ENCODE measurements at places on chromosomes 5 and 9.

DNA sequence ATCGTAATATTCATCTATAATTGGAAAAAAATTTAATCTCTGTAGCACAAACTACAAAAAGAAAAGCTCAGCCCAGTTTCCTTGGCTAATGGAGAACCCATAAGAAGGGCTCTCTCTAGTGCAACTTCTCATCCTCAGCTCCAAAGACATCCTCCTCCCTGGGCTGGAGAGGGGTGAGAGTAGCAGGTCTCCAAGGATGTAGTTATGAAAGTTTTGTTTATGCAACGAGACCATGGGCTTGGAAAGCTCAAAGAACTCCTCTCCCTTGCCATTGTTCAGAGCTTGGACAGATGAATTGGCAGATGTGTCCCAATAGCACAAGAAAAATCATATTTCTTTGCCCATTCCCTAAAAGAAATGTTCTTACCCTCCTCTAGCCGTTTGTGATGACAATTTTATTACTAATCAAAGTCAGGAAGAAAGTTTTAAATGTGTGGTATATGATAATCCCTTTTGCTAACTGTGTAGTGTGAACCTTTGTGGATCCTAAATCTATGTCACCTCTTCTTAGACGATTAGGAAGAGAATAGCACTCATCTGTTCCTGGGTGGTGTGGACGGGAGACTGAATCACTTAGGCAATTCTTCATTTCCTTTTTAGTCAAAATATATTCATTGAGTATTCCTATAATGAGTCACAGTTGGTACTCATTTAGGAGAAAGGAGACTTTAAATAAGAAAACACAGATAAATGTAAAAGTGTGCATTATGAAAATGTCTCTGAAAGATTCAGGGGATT lies 52.2 kb downstream of the GARNL3 start:
- DNase-seq: no peak

- DNase-seq: no peak
Measured at GRCh38 chr5:58362135-58362534, 97.8 kb downstream of the PLK2 start.

DNA sequence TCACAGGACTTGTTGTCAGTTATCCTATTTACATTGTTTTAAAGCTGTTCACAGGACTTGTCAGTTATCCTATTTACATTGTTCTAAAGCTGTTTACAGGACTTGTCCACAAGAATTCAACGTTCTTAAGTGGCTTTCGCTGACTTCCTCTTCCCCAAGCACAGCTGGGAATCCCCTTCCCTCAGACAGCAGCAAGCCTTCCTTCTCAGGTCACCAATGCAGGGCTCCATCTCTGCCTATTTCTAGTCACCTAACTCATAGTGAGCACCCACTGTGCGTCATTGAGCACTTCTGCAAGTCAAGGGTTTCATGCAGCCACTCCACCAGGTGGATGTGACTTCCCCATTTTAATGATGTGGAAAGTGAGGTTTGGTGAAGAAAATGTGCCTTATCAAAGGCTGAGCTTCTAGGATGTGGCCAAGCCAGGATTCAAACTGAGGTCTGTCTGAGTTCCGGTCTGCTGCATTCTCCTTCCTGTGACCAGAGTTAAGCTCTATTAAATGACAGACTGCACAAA lies 109.8 kb upstream of the ZNF462 start:
- peak; percentile 13 for DNase-seq

- no peak for DNase-seq
Measured at GRCh38 chr5:97102010-97102470, 40.4 kb downstream of the LIX1 start.

DNA sequence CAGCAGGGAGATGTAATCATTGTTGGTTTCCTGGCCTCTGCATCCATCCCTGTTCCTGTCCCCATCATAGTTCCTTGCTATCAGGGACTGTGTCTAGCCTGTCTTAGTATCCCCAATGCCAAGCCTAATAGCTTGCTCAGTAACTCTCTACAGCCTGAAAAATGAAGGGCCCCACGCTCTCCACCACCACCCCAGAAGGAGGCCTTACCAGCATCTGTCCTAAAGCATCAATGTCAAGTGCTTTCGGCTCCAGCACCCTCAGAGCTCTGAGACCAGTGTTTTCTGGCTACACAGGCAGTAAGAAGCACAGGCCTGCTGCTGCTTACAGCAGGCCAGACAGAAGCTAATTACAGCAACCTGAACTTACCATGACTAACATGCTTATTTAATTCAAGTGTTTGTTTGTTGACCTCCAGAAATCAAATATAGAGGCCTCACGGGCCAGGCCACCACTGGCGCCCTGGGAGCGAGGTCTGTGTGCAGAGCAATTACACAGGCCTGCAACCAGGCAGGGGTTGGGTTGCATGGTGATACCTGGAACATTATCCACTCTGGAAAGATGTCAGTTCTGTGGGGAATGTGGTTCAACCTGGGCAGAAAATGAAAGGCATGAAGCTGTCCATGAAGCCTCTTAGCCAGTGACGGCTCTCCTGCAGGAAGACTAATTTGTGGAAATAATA lies 124.3 kb downstream of the SLC1A3 start:
- no peak for DNase-seq

DNA sequence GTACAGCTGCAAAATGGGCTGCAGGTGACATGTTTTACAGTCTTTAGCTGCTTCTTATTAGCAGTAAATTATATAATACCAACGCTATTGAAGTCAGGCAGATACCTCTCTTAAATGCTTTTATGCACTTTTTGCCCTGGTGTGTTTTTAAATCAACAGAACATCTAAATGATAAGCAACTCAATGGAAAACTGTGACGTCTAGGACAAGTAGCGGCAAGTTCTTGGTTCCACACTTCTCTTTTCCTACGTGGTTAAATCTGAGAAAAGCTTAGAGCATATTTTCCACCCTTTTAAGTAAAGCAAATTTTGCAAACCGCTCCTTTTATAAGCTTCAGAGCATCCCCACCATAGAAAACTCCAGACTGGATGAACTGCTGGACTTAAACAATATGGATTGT lies 58.1 kb downstream of the CEMIP2 start:
- DNase-seq: no peak

DNA sequence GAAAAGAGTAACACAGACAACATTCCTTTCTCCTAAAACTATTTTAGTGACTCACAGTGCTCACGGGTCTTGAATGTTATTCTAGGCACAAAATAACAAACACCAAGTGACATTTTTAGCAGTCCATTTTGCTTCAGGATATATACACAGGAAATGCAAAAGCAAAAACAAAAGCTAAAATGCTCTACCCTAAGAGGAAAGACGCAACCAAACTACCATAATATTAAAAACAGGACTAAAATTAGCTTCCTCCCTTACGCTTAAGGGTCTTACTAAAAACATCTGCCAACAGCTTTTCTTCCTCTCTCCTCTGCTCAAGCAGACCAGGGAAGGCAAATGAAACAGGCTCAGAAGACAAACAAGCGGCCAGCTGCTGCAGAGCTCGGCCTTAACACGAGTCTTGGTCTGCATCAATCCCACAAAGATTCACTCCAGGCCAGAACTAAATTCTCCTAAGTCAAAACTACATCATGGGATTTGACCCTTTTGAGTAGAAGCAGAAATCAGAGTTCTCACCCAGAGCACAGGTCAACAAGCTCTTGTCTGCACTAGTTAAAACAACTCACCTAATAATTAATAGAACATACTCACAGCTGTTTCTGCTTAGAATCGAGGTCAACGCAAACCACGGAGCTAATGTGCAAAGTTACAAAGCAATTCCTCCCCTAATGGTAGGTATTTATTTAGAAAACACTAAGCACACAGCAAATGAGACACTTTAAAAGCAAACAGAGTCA lies 62.3 kb downstream of the RAPGEF1 start:
- no peak for DNase-seq

GRCh38 chr5:9351546-9351945 lies 194.3 kb downstream of the SEMA5A start:
- DNase-seq: no peak

- no peak for DNase-seq
Measured at GRCh38 chr9:76374783-76375559, 19.3 kb downstream of the RFK start.

DNA sequence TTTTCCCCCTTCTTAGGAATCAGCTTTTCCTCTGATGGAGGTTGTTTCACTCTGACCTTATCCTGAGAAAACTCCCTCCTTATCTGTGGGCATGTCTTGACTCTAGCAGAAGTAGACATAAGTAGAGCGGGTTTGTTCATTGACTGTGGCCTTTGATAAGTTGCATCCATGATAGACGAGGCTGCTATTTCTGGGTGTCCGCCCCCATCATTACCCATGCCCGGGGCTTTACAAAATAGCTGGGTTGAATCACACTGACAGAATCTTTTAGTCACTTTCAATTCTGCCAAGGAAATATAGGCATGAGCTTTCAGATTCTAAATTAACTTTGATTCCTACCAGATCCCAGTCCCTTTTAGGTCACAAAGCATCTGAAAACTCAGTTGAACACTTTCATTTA lies 223.8 kb downstream of the SEC61B start:
- DNase-seq: no peak

DNA sequence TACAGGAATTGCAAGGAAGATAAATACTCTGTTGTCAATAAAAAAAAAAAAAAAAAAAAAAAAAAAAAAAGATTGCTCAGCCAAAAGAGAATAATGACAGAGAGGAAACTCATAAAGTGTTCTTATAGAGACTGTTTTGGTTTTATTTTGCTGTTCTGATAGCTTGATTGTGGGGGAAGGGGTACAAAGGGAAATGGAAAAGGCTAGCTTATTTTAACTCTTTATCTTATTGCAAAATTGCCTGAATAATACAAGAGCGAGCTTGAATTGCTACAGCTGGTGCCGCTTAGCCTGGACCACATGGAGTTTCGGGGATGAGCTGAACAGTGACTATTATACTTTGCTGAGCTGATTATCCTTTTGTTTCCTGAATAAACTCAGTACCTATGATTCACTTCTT lies 31.0 kb upstream of the SHISAL2B start:
- no peak for DNase-seq

DNA sequence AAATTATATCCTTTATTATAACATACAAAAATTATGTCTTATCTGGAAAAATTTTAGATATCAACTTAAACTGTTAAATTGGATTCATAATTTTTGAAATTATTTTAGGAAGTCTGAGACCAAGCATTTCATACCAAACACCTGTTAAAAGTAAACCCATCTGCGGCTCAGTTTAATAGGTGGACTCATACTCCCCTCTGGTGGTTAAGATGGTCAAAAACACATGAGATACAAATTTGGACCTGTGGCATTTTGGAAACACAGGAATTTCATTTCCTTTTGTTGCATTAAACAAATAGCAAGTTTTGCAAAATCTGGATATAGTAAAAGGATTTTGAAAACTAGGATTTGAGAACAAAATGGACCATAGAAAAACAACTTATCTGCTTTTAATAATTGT lies 53.7 kb downstream of the RGMB start:
- DNase-seq: no peak

- DNase-seq: no peak
Measured at GRCh38 chr5:52789851-52790250, 2.1 kb downstream of the ITGA1 start.

- peak; percentile 33 for DNase-seq
Measured at GRCh38 chr9:132885720-132886333, 7.1 kb downstream of the SPACA9 start.

DNA sequence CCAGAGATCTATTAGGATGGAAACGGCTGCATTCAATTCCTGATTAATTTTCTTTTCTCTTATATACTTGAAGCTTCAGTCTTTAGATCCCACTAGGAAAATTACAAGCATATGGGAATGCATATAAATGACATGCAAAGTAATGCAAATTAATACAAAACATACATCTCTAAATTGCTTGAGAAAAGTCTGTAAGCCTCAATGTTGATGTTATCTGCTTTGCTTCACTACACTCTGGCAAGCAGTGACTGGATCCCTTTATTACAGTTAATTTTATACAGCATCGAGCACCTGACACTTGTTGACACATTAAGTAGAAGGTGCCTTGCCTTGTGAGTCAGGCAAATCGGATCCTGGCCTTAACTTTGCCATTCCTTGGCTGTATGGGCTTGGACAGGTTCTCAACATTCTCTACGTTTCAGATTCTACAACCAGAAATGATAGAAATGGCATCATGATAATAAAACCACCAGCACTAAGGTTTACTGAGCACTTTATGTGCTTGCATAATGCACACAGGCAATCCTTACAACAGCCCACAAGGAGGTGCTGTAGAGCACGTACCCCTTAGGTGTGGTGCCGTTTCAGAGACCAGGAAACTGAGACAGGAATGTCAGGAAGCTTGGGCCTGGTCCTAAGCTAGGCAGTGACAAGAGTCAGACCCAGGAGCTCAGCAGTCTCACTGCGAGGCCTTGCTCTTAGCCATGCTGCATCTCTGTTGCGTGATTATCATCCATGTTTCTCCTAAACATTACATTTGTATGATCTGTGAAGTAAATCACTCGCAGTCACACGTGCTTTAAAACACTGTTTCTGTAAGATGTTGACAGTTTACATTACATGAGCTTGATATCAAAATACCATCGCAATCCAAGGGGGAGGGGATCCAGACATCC lies 2.7 kb downstream of the GCNT4 start:
- DNase-seq: no peak

DNA sequence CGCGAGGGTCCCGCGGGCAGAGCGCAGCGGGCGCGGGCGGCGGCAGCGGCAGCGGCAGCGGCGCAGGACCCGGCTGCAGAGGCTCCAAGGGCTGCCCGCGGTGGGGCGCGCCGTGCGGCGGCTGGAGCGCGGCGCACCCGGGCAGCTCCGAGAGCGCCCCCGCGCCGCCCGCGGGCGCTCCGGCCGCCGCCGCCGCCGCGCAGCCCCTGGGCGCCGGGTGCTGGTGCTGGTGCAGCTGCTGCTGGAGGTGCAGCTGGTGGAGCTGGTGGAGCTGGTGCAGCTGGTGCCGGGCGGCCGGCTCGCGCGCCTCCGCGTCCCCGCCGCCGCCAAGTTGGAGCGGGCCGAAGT lies 644 bp downstream of the IER5L start:
- no peak for DNase-seq

- no peak for DNase-seq
Measured at GRCh38 chr9:74361508-74361907, 135.6 kb upstream of the RORB start.

GRCh38 chr5:157944077-157944633 lies 85.2 kb upstream of the CLINT1 start:
- no peak for DNase-seq

- no peak for DNase-seq
Measured at GRCh38 chr9:38029915-38030638, 39.0 kb downstream of the SHB start.

DNA sequence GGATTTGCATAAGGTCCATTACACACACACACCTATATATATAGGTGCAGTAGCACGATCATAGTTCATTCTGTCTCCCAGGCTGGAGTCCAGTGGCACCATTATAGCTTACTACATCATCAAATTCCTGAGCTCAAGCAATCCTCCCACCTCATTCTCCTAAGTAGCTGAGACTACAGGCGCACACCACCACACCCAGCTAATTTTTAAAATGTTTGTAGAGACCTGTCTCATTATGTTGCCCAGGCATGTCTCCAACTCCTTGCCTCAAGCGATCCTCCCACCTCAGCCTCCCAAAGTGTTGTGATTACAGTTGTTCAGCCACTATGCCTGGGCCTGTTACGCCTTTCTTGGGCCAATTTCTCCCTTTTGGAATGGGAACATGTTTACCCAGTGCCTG lies 39.7 kb downstream of the DNAJB5 start:
- no peak for DNase-seq
